Right lung (tissue), 10 donors: ENCODE measurements at places on chromosomes 4 and X.
A peak's percentile ranks its signal among the peaks of the same experiment; 100 is the strongest.

GRCh38 chrX:30577362-30577991 is at the start of gene TASL:
Gene TASL, minus strand, starts transcription at chrX:30577766. Its CDS starts 17,411 bp downstream, at chrX:30560355.
- DNase-seq: no peak

- no peak for DNase-seq
Measured at GRCh38 chr4:69467797-69468196, 27.9 kb downstream of the UGT2B4 start.

DNA sequence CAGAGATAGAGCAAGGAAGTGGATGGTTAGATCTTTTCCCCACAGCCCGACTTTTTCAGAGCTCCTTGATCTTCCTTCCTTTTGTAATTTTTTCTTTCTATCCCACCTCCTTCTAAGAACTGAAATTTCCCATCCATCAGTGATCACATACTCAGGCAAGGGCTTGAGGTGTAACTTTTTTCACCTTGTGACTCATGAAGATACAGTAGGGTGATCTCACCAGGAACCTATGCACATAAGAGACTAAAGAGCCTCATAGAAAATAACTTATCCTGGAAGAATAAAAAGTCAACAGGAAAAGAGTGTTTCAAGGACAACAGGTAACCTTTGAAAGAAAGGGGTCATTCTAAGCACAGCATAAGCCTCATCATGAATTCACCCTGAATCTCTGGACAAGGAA is 131.2 kb upstream of the HCCS start:
- DNase-seq: no peak

DNA sequence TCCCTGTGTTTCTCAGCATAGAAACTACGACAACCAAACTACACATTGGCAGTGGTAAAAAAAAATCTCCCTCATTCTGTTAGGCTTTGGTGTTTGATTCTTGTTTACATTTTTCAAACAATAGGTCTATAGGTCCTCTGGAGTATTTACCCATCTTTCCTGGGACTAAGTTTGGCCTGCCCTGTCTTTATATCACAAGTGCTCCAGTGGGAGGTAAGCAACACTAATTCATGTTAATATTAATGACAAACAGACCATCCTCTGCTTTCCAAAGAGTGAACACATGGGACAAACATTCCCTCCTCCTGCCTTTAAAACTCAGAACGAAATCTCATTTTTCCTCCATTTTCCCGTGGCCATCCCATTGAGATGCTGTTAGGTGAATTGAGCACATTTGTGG is 514.1 kb upstream of the INTU start:
- no peak for DNase-seq

GRCh38 chrX:148049441-148049840 is 68.3 kb downstream of the FMR1NB start:
- peak; percentile 31 for DNase-seq

- no peak for DNase-seq
Measured at GRCh38 chr4:99457270-99457669, 22.1 kb upstream of the ADH7 start.

DNA sequence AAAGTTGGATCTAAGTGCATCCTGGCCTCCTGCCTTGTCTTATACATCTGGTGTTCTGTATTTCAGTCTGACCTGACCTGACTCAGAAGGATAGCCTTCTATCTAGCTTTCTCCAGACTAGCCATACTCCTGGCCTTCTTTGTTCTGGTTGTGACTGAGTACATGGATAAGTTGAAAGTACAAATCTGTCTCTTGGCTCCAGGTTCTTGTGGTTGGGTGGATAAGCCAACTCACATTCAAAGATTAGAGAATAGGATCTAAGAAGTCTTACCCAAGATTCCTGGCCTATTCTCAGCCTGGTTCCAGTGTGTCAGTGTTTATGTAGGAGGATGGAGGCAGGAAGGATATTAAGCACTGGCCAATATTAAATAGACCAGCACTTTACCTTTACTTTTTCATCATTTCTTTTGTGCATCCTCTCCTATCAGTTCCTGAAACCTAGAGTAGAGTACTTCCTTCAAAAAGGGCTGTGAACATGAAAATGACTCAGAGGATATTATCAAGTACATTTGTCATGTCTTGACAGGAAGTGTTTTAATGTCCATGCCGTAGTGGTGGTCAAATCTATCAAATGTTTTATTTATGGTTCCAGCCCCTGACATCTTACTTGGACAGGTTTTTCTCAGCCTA is 123.5 kb downstream of the IL15 start:
- DNase-seq: no peak

DNA sequence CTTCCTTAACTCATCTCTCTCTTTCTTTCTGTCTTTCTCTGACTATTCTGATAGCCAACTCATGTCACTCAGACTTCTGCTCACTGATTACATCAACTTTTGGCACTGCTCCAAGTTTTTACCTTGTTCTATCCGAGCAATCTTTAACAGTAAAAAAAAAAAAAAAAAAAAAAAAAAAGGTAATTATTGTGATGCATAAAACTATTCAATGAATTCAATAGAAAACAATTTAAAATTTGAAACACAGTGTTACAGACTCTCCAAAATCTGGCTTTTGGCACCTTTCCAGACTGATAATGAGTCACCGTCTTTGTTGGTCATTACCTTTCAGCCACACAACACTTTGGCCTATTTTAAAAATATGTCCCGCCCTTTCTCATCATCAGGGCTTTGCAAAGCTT is 229.5 kb downstream of the GALNTL6 start:
- no peak for DNase-seq

DNA sequence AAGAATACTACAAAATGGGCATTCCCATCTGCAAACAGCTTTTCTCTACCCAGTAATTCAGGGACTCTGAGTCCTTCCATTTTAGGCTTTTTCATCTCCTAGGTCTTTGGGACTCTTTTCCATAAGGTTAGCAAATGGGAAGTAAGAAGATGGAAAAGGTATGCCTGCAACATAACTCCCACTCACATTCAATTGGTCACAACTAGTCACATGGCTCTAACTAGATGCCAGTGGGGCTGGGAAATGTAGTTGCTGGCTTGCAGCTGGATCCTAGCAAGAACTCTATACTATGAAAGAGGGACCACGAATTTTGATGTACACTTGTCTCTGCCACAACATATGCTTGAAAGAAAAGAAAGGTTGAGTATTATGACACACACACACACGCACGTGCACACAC is 954.9 kb upstream of the FTHL17 start:
- no peak for DNase-seq
